ENCODE measurements at places on chromosomes 6 and 20.

DNA sequence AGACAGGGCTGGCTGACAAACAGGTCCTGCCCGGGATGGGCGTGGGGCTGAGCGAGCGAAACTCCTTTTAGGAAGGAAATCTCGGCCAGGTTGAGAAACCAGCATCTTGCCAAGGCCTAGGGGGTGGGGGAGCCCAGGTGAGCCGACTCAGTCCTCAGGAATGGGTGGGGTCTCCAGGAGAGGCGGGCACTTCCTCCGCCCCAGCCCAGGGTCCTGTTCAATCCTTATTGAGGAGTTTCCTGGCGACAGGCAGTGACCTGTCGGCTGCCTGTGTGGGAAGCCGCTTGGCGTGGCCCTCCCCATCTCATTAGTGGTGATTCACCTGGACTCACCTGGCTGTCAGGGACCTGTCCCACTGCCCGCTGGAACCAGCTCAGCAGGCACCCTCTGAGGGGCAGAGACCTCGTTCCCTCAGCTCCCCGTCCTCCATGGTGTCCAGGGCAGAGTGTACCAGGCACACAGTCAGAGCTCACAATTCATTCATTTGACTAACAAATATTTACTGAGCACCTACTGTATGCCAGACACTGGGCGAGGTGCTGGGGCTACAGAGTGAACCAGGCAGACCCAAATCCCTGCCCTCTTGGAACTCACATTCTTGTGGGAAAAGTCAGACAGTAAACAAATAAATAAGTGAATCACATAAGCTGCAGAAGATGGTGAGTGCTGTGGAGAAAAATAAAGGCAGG, 51.1 kb downstream of the FGD2 start:
- DNase-seq, result no peak

- no peak for DNase-seq
Observed at GRCh38 chr6:158645064-158646022, 800 bp upstream of the DYNLT1 start.

DNA sequence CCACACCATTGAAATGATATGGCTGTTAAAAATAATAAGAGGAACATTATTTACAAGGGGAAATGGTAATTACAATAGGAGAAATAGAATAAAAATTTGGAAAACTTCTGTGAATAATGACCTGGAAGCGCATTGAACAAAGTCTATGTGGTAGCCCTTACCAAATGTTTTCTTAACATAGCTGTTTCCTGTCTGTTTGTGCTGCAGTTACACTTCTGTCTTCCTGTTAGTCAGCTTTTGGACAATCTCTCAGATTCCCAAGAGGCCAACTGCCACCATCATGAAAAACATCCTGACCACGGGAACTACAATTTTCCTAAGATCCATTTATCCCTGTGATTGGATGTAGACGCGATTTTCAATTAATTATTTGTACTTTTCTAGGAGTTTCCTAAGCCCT, 754.4 kb upstream of the MARCKS start:
- DNase-seq, result no peak

DNA sequence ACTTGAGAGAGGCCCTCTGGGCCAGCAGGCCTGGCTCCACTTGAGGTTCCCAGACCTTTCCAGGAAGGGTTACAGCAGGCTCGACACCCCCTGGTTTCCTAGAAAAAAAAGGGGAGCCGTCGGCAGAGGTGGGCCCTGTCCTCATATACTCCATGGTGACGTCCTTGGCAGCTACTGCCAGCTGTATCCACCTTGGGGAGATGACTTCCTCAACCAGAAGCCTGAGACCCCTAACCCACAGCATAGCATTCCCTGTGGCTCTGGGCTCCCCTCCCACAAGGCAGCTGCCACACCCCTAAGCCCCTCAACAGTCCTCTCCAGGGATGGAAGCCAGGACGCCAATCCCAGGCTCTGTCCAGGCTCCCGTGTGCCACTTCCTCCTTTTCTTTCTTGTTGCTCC, 294.8 kb downstream of the CDC5L start:
- no peak for DNase-seq

DNA sequence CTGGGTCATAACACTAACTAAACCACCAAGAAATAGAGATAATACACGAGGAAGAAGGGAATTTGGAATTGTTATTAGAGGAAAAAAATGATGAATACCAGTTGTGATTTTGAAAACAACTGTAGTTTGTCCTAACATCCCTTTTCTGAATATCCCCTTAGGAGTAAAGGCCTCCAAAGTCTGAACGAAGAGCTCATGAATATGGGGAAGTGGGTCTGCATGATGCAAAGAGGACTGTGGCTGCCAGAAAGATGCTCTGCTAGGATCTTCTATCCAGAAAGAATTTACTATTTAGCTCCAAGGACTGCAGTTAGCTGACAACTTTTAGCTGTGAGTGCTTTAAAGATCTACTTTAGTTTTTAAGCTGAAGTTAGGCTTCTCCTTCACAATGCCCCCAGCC, 308.8 kb upstream of the HS3ST5 start:
- DNase-seq, result no peak

DNA sequence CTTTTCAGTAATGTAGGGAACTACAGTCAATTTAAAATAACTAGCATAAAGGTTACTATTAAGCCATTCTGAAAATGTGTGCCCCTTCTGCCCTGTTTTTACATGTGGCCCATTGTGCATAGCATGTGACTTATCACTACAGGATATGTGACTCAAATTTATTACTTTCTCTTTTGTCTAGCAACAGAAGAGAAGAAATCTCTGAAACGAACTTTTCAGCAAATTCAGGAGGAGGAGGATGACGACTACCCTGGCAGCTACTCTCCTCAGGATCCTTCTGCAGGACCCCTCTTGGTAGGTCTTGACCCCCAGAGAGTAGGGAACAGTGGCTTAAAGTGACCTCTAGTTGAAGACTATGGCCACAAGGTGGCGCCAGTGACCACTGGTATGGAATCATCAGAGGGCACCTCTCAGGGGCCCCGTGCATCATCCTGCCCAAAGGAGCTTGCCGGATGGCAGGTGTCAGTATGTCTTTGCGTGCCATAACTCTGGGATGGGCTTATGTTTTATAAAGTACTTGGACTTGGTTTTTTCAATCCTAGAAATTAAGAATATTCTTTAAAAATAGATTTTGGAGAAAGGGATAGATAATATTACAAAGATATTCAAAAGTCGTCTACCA, 23.9 kb downstream of the RPRD1B start:
- no peak for DNase-seq

- DNase-seq, result no peak
Observed at GRCh38 chr6:136751522-136751956, 40.7 kb downstream of the MAP3K5 start.

GRCh38 chr6:71205336-71205956, 83.2 kb upstream of the OGFRL1 start:
- no peak for DNase-seq

- DNase-seq, result no peak
Observed at GRCh38 chr20:40646361-40646760, 42.7 kb downstream of the MAFB start.

- DNase-seq, result no peak
Observed at GRCh38 chr6:139879823-139880356, 505.4 kb upstream of the CITED2 start.

- DNase-seq, result no peak
Observed at GRCh38 chr6:123967905-123968304, 164.2 kb downstream of the NKAIN2 start.

DNA sequence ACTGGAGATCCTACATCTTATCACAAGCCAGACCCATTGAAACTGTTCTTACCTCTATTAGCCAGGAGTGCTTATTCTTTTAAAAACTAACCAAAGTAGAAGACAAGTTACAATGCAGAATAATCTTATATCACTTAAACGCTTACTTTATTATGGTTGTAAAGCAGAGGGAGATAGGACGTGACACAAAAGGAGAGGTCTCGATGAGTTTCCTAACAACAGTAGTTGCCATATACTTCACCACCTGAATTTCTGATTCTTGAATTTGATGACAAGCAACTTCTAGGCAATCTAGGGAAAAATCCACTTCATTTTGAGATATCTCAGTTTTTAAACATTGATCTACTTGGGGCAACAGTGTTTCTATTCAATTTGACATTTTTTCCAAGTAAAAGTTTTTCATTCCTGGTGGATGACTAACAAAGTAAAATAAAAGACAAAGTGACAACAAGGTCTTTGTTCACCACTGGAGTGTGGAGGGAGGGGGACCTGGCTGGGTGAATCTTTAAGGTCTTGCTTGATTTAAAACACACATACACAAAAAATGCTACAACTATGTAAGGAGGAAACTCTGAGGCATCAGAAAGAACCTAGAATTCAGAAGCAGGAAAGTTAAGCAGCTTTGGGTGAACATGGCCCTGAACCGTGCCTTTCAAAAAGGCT, 110.9 kb downstream of the SMLR1 start:
- DNase-seq, result no peak

- no peak for DNase-seq
Observed at GRCh38 chr6:33390767-33391277, 801 bp upstream of the KIFC1 start.

GRCh38 chr20:38196076-38196475, 31.0 kb upstream of the TGM2 start:
- no peak for DNase-seq

GRCh38 chr6:36432151-36432671, 10.4 kb downstream of the PXT1 start:
- no peak for DNase-seq

DNA sequence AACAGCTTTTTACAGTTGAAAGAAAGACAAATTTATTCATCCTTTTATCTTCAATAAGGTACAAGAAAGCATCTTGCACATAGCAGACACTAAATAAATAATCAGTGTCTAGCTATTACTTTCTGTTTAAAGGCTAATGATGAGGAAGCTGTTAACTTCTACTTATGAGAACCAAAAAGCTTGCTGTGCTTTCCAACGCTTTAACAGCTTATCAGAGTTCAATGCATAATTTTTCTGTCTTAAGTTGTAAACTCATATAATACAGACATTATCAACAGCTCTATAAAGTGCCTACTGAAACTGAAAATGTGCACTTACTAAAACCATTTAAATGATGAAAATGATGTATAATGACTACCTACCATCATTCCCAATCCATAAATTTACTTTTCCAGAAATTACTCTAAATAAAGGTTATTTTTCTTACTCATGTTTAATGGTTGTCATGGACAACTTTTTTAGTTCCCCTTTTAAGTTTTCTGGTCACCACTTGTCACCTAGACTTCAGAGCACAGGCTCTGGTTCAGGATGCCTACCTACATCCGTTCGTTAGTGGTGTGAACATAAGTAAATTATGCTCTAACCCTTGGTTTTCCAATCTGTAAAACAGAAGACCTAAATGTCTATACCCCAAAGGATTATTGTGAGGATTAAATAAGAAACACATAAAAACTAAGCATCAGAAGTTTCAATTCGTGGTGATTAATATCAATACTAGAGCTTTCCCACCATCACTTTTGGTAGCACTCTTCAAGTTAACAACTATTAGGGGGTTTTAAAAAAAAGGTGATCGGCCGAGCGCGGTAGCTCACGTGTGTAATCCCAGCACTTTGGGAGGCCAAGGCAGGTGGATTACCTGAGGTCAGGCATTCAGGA, 8.0 kb downstream of the PNISR start:
- no peak for DNase-seq

GRCh38 chr6:166678426-166678825, 51.4 kb upstream of the RPS6KA2 start:
- DNase-seq, result no peak

- no peak for DNase-seq
Observed at GRCh38 chr20:51249215-51249614, 226.3 kb upstream of the KCNG1 start.

All from cortex of kidney (tissue), 1 donor.